ENCODE measurements at places on chromosomes 4 and X. TPM values are rescaled to one million over a fixed set of nuclear protein-coding genes. Genes with fewer than 3 reads are reported as not detected.

DNA sequence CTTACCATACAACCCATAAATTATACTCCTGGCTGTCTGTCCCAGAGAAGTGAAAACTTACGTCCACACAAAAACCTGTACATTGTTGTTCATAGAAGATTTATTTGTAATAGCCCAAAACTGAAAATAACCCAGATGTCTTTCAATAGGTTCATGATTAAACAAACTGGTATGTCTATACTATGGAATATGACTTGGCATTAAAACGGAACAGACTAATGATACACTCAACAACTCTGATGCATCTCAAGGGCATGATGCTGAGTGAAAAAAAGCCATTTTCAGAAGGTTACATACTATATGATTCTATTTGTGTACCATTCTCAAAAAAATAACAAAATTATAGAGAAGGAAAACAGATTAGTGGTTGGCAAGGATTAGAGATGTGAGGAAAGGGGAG is 11.6 kb upstream of the MND1 start:
- H3K36me3 ChIP-seq: peaks cover 2% of the 10 kb centered on the region
- H3K27me3 ChIP-seq: no peaks in the 10 kb centered on the region
- no peaks in the 10 kb centered on the region for H3K4me1 ChIP-seq
- DNase-seq: no peak
- no peak overlapping the region for H3K27ac ChIP-seq

ADAM29 gene
- total RNA-seq: not detected

DNA sequence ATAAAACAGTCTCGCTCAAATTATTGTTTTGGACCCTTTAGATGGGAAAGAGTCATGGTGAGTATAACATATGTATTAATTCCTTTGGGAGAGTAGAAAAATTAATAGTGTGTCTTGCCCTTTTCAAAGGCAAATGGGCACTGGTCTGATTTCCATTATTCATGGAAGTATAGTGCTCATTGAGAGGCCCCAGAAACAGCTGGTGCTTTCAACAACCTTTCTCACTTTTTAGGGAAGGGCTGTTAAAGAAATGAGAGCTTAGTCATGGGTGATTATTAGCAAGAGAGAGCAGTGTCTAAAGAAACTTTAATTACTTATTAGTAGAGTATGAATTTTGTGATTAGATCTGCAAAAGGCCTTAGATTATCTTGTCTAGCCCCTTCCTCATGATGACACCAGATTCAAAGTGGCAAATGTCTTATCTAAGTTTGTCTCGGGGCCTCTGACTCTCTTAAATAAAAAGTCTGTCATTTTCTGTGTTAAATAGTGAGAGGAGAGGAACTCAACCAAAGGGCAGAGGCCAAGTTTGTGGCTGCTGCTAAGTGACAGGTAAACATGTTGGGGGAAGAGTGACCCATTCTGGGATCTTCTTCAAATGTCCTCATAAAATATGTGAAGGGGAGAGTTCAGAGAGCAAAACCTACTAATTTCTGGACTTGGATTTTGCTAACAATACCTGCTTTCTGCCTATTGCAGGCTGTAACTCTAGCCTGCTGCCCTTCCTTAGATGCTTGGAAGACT is 110.6 kb downstream of the REPS2 start:
- H3K4me1 ChIP-seq: no peaks in the 10 kb centered on the region
- H3K4me3 ChIP-seq: no peak overlapping the region
- H3K27me3 ChIP-seq: no peaks in the 10 kb centered on the region
- no peak overlapping the region for H3K27ac ChIP-seq
- no peaks in the 10 kb centered on the region for H3K36me3 ChIP-seq

- H3K4me3 ChIP-seq: no peak overlapping the region
- DNase-seq: no peak
- peaks cover 3% of the 10 kb centered on the region for H3K4me1 ChIP-seq
- H3K27ac ChIP-seq: no peak overlapping the region
These were observed 53.6 kb upstream of the HPSE start for GRCh38 chr4:83388313-83388676.

DNA sequence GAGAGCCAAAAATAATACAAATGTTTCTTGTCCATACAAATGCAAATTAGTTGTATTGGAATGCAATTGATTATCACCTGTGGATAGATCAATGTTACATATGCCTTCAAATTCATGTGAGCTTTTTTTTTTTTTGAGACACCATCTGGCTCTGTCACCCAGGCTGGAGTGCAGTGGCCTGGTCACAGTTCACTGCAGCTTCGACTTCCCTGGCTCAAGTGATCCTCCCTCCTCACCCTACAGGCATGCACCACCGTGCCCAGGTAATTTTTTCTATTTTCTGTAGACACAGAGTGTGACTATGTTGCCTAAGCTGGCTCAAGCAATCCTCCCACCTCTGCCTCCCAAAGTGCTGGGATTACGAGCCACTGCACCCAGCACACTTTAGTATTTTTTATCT is 38.6 kb upstream of the TMEM184C start:
- H3K4me1 ChIP-seq: no peaks in the 10 kb centered on the region
- H3K27ac ChIP-seq: no peak overlapping the region
- H3K27me3 ChIP-seq: no peaks in the 10 kb centered on the region
- no peaks in the 10 kb centered on the region for H3K36me3 ChIP-seq

TBC1D14 gene
- total RNA-seq: 44.5 TPM

DNA sequence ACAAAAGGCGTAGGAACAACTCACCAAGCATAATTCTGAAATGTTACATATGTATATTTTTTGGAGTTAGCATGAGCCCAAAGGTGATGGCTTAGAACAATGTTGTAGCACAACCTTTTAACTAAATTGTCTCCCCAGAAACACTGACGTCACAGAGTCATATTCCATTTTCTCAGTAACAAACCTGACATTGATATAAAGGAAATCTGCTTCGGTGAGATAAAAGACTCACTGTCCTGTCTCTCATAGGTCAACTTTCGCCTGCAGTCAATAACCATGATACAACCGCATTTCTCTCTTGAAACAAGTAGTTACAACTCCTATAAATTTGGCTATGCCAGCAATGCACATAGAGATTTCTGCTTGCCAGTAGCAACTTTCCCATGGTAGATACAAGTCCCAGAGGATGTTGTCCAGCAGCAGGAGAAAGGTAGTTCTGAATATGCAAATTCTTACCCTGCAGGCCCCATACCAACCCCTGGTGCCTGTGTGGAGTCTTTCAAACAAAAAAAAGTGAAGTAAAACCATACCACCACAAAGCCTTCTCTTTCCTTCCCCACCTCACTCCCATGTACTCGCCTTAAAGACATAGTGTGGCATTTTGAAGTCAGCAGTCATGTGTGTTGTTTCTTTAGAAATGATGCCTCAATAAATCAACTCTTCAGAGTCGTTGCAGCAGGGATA is 47.9 kb downstream of the MTM1 start:
- no peak overlapping the region for H3K27ac ChIP-seq
- H3K4me1 ChIP-seq: peaks cover 4% of the 10 kb centered on the region
- peaks cover 7% of the 10 kb centered on the region for H3K36me3 ChIP-seq
- no peak overlapping the region for H3K4me3 ChIP-seq
- H3K27me3 ChIP-seq: no peaks in the 10 kb centered on the region

DNA sequence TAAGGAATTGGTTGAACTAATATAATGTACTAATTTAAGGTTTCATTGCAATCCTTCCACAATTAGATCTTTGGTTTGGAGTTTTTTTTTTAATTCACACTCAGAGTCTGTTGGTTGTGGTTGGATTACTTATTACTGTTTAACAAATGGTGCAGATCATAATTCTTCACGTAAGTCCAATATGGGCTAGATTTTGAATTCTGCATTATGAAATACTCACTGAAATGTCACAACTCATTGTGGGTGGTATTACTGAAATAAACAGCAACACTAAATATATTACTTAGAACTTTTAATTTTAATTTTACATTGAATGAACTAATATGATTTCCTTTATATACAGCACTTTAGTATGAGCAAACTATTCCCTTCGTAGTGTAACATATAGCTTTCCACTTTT is 94.2 kb upstream of the MYOZ2 start:
- H3K4me1 ChIP-seq: peaks cover 3% of the 10 kb centered on the region
- DNase-seq: no peak
- H3K4me3 ChIP-seq: no peak overlapping the region
- H3K36me3 ChIP-seq: no peaks in the 10 kb centered on the region

ASB12 gene
- 0.29 TPM for total RNA-seq

XK gene
- 0.85 TPM for total RNA-seq

GRCh38 chr4:14985161-14985560 is 17.1 kb upstream of the CPEB2 start:
- H3K4me3 ChIP-seq: no peak overlapping the region
- no peaks in the 10 kb centered on the region for H3K27me3 ChIP-seq
- no peaks in the 10 kb centered on the region for H3K36me3 ChIP-seq
- H3K4me1 ChIP-seq: no peaks in the 10 kb centered on the region

DNA sequence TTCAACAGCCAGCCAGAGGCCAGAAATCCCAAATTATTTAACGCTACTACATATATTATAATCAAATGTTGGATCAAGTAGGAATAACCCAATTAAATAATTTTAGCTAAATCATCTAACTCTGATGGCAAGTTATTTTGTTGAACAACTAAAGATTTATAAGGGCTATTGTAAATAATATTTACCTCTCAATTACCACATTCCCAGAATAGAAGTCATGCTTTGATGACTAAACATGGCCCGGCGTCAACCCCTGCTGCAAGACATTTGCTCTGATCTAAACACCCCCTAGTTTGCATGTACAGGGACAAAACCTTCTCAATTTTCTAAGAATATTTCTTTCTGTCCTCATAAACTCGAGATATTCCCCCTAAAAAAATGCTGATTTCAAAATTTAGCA is 14.2 kb downstream of the VEGFC start:
- DNase-seq: no peak
- no peak overlapping the region for H3K4me3 ChIP-seq
- H3K4me1 ChIP-seq: no peaks in the 10 kb centered on the region
- H3K36me3 ChIP-seq: no peaks in the 10 kb centered on the region
- no peaks in the 10 kb centered on the region for H3K27me3 ChIP-seq

CC2D2A gene
- 13.5 TPM for total RNA-seq

DOCK11 gene
- 6.2 TPM for total RNA-seq

SOD3 gene
- 3.3 TPM for total RNA-seq

HCCS gene
- 44.4 TPM for total RNA-seq

- H3K4me3 ChIP-seq: no peak overlapping the region
- peaks cover 3% of the 10 kb centered on the region for H3K36me3 ChIP-seq
- no peak for DNase-seq
- no peak overlapping the region for H3K27ac ChIP-seq
- peaks cover 7% of the 10 kb centered on the region for H3K4me1 ChIP-seq
These were observed 401.2 kb upstream of the CNKSR2 start for GRCh38 chrX:20973038-20973437.

PFKFB1 gene
- 0.31 TPM for total RNA-seq

DNA sequence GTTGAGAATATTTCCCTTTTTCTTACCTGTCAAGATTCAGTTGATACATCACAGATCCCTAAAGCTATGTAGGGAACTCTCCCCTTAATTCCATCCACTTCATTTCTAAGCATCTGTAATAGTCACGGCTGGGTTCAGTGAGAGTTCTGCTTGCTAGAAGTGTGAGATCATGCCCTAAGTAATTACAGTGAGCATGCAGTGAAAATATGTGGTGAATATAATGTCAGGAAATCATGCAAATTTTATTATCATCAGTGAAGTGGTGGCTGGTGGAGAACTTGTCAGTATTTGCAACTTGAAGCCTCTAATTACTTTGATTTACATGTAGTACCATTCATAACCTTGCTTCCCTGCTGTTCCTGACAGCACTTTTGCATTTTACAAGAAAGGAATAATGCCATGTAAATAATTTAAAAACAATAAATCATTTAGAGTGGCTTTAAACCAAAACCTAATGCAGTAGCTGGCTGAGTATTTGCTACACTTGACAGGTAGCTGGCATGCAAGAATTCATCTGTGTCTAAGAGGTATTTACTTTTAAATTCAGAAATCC is 28.3 kb upstream of the CFAP299 start:
- H3K27ac ChIP-seq: no peak overlapping the region
- peaks cover 2% of the 10 kb centered on the region for H3K4me1 ChIP-seq
- no peaks in the 10 kb centered on the region for H3K36me3 ChIP-seq
- H3K27me3 ChIP-seq: no peaks in the 10 kb centered on the region
- no peak overlapping the region for H3K4me3 ChIP-seq

RHOXF2 gene
- total RNA-seq: not detected

MAGEB10 gene
- not detected for total RNA-seq

FAM120C gene
- total RNA-seq: 9.2 TPM

CFAP47 gene
- total RNA-seq: 0.09 TPM

GRCh38 chrX:40778861-40779575 is 43.7 kb upstream of the MED14 start:
- H3K4me3 ChIP-seq: no peak overlapping the region
- no peak for DNase-seq
- H3K36me3 ChIP-seq: no peaks in the 10 kb centered on the region
- H3K27ac ChIP-seq: no peak overlapping the region
- H3K27me3 ChIP-seq: no peaks in the 10 kb centered on the region

NPNT gene
- 0.37 TPM for total RNA-seq

HTRA3 gene
- total RNA-seq: 3.0 TPM

GRCh38 chrX:139058831-139059495 is 347.4 kb upstream of the FGF13 start:
- no peak for DNase-seq
- H3K27ac ChIP-seq: no peak overlapping the region
- H3K36me3 ChIP-seq: peaks cover 4% of the 10 kb centered on the region
- H3K4me3 ChIP-seq: no peak overlapping the region

DNA sequence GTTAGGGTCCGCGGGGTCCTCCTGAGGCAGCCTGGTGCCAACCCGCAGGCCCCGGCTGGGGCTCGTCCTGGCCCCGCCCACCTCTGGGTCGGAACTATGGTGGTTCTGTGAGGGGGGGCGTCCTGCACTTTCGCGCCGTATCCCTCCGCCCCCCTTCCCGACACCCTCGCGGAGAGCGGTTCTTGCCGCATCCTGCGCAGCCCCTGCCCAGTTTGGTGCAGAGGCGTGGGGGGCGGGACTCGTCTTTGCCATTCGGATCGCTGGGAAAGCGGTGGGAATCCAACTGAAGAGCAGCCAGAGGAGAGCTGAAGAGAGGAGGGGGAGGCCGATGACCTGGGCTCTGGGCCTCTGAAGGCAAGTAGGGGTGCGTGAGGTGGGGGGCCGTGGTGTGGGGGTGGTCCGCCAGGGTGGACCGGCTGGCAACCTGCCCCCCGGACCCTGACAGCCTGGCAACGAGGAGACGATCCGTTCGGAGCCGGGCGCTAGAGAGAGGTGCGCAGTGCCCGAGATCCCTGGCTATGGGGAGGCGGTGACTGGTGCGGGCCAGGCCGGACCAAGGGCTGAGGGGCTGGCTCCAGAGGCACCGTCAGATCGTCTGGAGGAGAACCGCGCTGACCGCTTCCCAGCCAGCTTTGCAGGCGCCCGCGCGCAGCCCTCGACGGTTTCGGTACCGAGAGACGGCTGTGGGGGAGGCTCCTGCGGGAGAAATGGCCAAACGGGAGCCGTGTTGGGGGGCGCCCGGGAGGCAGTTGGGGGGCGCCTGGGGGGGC is at the start of gene GPRASP1:
TSS of gene GPRASP1 (plus strand) at position 242 of the 770 bp plus-strand sequence. CDS start 2,431 bp downstream, outside the sequence.
- no peaks in the 10 kb centered on the region for H3K4me1 ChIP-seq
- H3K36me3 ChIP-seq: peaks cover 22% of the 10 kb centered on the region
- no peak within 1 kb of the TSS for H3K27ac ChIP-seq
- no peaks in the 10 kb centered on the region for H3K27me3 ChIP-seq

GABRB1 gene
- total RNA-seq: not detected

- H3K36me3 ChIP-seq: no peaks in the 10 kb centered on the region
- DNase-seq: no peak
- H3K27me3 ChIP-seq: no peaks in the 10 kb centered on the region
- no peak overlapping the region for H3K27ac ChIP-seq
These were observed 123.3 kb downstream of the CLCN4 start for GRCh38 chrX:10280071-10280470.

All from H9 (cell line).